ENCODE measurements at places on chromosomes 6 and 20. TPM values are rescaled to one million over a fixed set of nuclear protein-coding genes. Genes with fewer than 3 reads are reported as not detected.

PHF3 gene
- total RNA-seq: 60.5 TPM

KCNB1 gene
- total RNA-seq: not detected

FNDC1 gene
- under 0.01 TPM for total RNA-seq

- DNase-seq: no peak
These were observed 7.8 kb downstream of the ZBP1 start for GRCh38 chr20:57612436-57612835.

DNA sequence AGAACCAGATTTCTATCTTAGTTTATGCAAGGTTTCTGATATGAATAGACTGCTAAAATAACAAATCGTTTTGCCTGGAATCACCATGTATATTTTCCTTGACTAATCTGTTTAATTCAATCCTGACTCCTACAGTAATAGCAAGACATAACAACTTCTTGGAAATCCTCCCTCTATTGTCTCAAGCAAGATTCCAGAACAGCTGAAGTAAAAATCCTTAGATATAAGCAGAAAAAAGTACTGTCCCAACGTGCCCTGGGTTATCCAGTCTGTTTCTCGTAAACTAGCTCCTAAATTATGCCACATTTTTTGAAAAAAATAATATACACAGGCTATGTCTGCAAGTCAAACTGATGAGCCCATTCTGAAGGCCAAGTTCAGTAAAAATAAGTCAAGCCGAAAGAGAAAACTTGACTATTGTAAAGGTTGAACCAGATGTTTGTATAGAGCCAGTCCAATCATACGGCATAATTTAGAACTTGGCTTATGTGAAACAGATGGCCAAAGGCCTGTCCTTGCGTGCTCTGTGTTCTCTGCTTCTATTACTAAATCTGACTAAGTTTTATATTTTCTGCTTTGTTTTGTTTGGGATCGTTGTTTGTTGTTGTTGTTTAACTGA lies 341.6 kb upstream of the NRSN1 start:
- DNase-seq: no peak

DNA sequence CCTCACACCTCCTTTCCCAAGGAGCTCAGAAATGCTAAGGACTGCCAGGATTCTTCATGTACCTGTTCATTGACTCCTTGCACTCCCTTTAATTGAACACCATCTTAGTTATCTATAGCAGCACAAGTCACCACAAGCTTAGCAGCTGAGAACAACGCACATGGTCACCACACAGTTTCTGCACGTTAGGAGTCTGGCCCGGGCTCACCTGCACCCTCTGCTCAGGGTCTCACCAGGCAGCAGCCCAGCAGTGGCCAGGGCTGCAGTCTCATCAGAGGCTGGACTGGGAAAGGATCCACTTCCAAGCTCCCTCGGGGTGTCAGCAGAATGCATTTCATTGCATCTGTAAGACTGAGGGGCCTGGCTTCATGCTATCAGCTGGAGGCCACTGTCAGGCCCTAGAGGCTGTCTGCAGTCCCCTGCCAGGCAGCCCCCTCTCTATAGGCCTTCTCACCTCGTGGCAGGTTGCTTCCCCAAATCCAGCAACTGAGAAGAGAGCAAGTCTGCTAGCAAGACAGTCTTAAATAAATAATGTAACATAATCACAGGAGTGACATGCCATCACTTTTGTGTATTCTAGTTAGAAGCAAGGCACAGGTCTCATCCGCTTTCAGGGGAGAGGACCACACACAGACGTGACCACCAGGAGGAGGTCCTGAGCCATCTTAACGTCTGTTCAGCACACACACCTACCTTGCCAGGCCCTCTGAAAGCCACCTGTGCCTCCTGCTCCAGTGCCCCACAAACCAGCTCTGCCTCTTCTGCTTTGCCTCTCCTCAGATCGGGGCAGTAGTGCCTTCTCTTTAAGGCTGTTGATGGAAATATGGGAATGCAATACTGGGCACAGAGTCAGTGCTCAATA lies 165.2 kb upstream of the CST7 start:
- DNase-seq: no peak

GRCh38 chr6:100339574-100340255 lies 125.0 kb downstream of the SIM1 start:
- no peak for DNase-seq

DNA sequence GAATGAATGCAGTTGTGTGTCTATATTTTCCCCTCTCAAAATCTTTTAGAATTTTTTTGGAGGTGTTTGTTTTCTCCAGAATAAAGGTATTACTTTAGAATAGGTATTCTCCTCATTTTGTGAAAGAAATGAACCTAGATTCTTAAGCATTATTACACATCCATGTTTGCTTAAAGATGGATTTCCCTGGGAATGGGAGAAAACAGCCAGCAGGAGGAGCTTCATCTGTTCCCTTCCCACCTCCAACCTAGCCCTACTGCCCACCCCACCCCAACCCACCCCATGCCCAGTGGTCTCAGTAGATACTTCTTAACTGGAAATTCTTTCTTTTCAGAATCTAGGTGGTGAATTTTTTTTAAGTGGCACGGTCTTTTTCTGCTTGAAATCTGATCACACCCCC lies 127.8 kb downstream of the CD109 start:
- DNase-seq: no peak

DNA sequence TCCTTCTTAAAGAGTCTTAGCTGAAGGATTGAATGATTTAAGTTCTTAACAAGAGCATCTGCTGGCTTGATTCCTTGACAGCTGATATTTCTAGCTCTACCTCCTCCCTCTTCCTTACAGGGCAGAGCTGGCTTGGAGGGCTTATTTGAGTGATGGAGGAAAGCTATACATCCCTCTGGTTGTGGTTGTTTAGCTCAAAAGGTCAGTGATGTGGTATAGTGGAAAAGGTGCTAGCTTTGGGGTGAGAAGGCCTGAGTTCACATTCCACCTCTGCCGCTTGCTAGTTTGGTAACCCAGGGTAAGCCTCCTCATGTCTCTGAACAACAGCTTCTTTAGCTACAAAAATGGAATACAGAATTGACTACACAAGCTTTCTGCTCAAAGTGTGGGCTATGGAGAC lies 8.3 kb downstream of the CHMP4B start:
- no peak for DNase-seq

DNA sequence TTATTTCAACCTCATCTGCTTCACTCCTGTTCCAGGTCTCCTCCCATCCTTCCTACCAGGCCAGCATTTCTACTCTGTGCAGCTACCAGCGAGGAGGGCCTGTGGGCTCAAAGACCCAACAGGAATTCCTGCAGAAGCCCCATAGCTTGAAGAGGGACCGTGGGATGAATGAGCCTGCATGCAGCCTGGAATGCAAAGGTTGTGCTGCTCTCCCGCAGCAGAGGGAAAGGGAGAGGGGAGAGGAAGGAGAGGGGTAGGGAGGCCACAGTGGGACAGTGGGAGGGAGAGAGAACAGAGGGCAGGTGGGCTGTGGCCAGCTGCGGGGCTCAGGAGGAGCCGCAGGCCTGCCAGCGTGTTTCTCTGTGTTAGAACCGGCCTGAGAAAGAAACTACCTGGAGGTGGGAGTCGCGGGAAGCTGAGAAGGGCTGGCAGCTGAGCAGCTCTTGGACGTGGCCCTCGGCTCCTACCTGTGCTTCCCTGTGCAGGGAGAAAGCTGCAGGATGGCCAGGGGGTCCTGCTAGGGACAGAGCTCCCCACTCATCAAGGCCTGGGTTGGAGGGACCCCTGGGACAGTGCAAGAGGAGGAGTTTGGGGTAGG lies 66.1 kb upstream of the MLN start:
- DNase-seq: no peak

GRCh38 chr6:79215213-79215824 lies 19.2 kb downstream of the HMGN3 start:
- no peak for DNase-seq

DNA sequence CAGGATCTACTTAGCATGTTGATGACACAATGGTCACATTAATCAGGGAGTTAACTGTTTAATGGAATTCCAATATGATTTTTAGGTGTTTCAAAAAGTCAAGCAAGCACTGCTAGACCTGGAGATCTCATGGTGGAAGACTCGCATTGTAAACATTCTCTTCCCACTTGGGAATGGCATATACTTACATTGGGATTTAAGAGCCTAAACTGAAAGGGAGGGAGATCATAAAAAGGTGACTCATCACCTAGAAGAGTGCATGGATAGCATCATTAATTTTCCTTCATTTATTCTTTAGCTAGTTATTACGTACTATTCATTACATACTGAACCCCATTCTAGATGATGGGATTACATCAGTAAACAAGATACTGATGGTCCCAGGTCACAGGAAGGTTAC lies 185.4 kb downstream of the TASP1 start:
- no peak for DNase-seq

DNA sequence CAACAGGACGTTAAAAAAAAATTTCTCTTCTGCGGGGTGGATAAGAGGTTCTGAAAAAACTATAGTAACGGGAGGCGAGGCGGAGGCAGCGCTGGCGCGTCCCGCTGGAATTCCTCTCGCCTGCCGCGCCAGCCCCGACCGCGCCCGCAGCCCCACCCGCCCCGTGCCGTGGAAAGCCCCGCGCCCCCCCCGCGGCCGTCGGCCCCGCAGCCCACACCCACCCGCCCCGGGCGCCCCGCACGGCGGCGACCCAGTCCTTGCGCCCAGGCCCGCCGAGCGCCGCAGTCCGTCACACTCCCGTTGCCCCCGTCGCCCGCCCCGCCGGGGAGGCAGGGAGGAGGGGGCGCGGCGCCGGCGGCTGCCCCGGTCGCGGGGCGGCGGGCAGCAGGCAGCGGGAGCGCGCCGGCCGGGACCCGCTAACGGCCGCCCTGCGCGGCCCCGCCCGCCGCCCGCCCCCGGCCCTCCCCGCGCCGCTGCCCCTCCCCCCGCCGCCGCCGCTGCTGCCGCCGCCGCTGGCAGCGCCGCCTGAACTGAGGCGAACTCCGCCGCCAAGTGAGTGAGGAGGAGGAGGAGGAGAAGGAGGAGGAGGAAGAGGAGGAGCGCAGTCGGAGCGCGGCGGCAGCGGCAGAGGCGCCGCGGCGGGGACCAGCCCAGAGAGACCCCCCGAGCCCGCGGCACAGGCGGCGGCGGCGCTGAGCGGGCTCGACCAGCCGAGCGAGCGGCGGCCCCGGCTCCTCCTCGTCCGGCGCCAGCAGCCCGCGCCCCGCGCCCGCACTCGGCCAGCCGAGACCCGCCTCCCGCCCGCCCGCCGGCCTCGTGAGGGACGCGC lies at the start of gene QKI:
Gene QKI (plus strand): TSS at position 602 of the 829 bp plus-strand sequence. CDS start 476 bp downstream, outside the sequence.
- peak; percentile 92 for DNase-seq

DNA sequence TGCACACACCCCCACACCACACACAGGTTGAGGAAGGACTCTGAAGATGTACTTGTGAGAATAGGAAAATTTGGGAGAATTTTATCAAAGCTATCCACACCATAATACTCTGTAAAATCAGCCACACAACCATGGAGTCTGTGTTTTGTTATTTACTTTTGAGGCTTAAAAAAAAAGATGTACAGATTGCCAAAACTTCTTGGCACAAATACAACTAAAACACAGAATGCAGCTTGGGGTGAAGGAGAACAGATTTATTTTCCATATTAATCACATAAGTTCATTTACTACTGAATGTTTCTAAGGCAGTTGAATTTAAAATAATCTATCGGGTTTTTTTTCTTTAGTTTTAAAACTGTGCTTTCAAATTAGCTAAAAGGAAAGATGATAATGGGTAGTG lies 32.8 kb upstream of the KCNQ5 start:
- DNase-seq: no peak

DNA sequence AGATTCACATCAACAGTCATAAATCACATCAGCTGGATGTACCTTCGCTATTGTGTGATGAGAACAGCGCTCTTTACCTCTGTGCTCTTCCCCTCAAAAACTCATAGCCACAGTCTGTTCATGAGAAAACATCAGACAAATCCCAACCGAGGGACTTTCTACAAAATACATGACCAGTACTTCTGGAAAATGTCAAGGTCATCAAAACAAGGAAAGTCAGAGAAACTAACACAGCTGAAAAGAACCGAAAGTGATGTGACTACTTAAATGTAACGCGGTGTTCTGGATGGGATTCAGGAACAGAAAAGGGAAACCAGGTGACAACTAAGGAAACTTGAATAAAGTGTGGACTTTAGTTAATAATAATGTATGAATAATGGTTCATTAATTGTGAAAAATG lies 112.0 kb upstream of the CBLN4 start:
- no peak for DNase-seq

- DNase-seq: no peak
These were observed 21.5 kb downstream of the ACSS1 start for GRCh38 chr20:25036331-25036936.

DNA sequence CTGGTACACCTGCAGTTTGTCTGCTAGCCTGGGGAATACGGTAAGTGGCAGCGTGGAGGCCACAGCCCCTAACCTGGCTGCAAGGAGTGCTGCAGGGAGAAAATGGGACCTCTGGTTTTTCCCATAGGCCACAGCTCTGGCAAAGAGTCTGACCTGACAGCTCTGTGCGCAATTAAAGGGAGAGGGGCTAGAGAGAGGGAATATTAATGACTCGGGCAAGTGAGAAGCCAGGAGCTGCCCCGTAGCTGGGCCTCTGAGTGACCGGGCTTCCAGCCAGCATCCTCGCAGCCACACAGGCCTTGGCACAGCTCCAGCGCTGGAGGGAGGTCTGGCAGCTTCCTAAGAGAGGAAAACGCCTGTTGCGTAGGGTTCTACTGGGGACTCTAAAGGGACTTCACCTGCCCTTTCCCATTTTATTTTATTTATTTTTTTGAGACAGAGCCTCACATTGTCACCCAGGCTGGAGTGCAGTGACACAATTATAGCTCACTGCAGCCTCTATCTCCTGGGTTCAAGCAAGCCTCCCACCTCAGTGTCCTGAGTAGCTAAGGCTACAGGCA lies 18.2 kb upstream of the OCSTAMP start:
- peak; percentile 87 for DNase-seq

- no peak for DNase-seq
These were observed 205.3 kb upstream of the ASCC3 start for GRCh38 chr6:101086473-101086872.

- DNase-seq: no peak
These were observed 184.3 kb downstream of the DST start for GRCh38 chr6:56458324-56458884.

Data from Daoy (cell line).